NCI-H1105 (cell line): ENCODE measurements at places on chromosomes 11 and 22.

GRCh38 chr11:126740846-126741245 lies 259.7 kb downstream of the KIRREL3 start:
- DNase-seq = no peak

DNA sequence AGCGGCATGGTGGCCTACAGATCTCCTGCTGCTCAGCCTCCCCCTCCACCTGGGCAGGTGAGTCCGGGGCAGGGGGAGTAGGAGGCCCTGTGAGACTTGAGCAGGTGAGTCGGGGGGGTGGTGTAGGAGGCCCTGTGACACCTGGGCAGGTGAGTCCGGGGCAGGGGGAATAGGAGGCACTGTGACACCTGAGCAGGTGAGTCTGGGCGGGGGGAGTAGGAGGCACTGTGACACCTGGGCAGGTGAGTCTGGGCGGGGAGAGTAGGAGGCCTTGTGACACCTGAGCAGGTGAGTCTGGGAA lies 299.3 kb downstream of the BRD1 start:
- DNase-seq = no peak

GRCh38 chr11:126433989-126434949 lies 78.8 kb downstream of the ST3GAL4 start:
- no peak for DNase-seq

DNA sequence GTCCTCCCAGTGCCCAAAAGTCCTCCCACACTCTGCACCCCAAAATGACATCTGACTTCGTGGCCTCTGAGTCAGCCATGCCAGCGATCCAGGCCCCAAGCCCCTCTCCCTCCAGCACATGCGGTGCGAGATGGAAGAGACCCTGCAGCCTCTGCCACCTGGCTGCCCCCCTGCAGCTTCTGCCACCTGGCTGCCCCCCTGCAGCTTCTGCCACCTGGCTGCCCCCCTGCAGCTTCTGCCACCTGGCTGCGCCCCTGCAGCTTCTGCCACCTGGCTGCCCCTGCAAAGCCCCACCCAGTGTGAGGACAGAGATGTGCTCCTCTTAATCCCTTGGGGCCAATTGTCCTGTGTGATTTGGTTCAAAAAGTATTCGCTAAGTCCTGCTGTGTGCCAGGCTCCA lies 68.0 kb downstream of the WNT7B start:
- no peak for DNase-seq

- peak; percentile 51 for DNase-seq
Measured at GRCh38 chr11:77127235-77127911, 673 bp upstream of the MYO7A start.

DNA sequence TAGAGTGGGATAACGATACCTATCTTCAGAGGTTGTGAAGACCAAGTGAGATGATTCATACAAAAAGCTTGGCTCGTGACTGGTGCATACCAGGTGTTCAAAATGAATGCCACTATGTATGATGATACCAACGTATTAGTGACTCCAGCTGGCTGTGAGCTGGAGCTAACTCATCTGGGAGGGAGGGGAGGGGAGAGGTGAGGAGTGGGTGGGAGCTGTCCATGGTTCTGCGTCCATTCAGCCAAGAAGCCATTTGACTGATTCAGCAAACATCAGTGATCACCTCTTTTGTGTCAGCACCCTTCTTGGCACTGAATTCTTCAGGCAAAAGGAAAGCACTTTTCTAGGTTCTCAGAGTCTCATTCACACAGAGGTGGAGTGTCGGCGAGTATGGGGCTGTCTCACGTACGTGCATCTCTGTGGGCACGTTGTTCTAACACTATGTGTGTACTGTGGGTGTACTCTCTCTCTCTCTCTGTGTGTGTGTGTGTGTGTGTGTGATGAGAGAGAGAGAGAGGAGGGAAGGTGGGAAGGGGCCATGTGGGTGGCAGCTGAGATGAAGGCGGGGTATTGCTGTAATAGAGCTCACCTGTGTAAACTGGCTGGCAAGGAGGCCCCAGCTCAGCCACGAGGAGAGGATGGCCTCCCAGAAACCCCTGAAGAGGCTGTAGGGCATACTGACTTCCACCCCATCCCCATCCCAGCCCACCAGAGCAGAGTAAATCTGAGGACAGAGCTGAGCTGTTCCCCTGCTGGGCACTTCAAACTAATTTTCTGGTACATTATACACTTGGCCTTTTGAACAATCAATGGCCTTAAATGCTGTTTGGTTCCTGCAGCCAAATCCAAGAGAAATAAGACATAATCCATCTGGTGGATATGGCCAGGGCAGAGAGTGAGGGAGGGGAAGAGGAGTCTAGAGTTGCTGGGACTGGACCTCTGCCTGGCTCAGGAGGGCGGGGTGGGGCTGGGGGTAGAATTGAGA lies 96.1 kb upstream of the THY1 start:
- no peak for DNase-seq

GRCh38 chr22:38300197-38300945 lies 16.9 kb downstream of the CSNK1E start:
- DNase-seq = no peak

DNA sequence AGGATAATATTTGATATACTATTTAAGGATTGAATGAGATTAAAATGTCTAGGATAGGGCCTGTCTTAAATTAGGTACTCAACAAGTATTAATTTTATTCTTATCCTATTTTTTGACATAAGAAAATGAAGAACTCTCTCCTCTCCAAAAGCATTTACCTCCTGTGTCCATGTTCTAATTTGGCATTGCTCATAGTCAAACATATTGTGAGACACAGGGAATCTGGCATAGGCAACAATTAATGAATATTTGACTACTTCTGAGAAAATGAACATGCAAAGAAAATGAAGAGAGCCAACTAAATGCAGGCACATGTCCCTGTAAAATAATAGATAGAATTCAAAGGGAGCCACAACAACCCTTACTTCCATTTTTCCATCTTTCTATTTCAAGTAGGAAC lies 198.5 kb upstream of the C11orf87 start:
- no peak for DNase-seq
